ENCODE measurements at places on chromosomes 2 and 18. TPM values are rescaled to one million over a fixed set of nuclear protein-coding genes. Genes with fewer than 3 reads are reported as not detected.

GRCh38 chr2:239355139-239355538, 45.7 kb downstream of the HDAC4 start:
- H3K36me3 ChIP-seq: no peaks in the 10 kb centered on the region
- no peaks in the 10 kb centered on the region for H3K27me3 ChIP-seq
- H3K4me1 ChIP-seq: no peaks in the 10 kb centered on the region
- DNase-seq: no peak

- no peak for DNase-seq
- H3K36me3 ChIP-seq: no peaks in the 10 kb centered on the region
- H3K4me1 ChIP-seq: peaks cover 2% of the 10 kb centered on the region
- H3K27ac ChIP-seq: no peak overlapping the region
- no peak overlapping the region for H3K4me3 ChIP-seq
Measured at GRCh38 chr18:80231151-80231550, 16.2 kb downstream of the PARD6G start.

GRCh38 chr2:121830809-121831208, 75.4 kb downstream of the TSN start:
- H3K27me3 ChIP-seq: no peaks in the 10 kb centered on the region
- no peaks in the 10 kb centered on the region for H3K36me3 ChIP-seq
- no peak for DNase-seq
- no peak overlapping the region for H3K27ac ChIP-seq

GRCh38 chr2:85890522-85891176, 1.9 kb upstream of the ST3GAL5 start:
- DNase-seq: no peak
- H3K4me3 ChIP-seq: no peak overlapping the region
- no peaks in the 10 kb centered on the region for H3K36me3 ChIP-seq
- peaks cover 20% of the 10 kb centered on the region for H3K4me1 ChIP-seq
- no peak overlapping the region for H3K27ac ChIP-seq

DNA sequence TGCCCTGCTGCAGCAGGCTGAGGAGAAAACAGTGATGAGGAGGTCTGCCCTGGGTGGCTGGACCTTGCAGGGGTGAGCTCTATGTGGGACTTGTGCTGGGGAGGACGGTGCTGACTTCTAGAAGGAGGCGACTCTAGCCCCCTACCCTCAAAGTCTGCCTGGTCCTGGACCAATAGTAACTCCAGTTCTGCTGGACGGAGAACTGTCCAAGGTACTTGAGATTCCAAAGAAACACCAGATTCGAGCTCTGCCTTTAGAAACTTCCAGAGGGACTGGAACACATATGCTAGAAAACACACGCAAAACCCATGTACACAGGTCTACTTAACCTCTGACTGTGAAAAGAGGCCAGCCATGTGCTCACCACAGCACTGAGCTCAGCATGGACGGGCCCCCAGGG, 260.6 kb downstream of the TWIST2 start:
- peaks cover 9% of the 10 kb centered on the region for H3K36me3 ChIP-seq
- no peaks in the 10 kb centered on the region for H3K27me3 ChIP-seq
- DNase-seq: no peak
- H3K27ac ChIP-seq: no peak overlapping the region
- peaks cover under 1% of the 10 kb centered on the region for H3K4me1 ChIP-seq
- H3K4me3 ChIP-seq: no peak overlapping the region

- no peaks in the 10 kb centered on the region for H3K4me1 ChIP-seq
- no peak overlapping the region for H3K27ac ChIP-seq
- H3K36me3 ChIP-seq: no peaks in the 10 kb centered on the region
- no peaks in the 10 kb centered on the region for H3K27me3 ChIP-seq
- no peak for DNase-seq
- no peak overlapping the region for H3K4me3 ChIP-seq
Measured at GRCh38 chr2:210557721-210558120, 1.3 kb downstream of the CPS1 start.

DNA sequence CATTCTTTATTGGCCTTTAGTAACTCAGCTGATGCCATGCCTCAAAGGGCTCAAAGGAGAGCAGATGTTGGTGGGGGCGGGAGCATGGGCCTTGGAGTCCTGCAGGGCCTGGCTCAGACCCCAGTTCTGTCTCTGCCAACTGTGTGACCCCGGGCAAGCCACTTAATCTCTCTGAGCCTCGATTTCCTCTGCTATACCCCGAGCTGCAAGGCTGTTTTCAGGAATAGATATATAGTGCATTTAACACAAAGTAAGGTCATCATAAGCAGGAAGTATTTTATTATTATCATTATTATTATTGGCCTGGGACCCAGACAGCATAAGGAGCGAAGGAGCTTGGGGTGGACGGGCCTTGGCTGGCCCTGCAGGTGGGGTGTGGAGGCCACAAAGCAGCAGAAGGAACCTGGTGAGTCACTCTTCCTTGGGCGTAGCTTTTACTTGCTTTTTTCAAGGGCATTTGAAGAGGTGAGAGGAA, 162.7 kb downstream of the INHBB start:
- H3K4me1 ChIP-seq: peaks cover 3% of the 10 kb centered on the region
- no peaks in the 10 kb centered on the region for H3K36me3 ChIP-seq
- DNase-seq: peak; percentile 76
- H3K27ac ChIP-seq: no peak overlapping the region
- no peak overlapping the region for H3K4me3 ChIP-seq
- H3K27me3 ChIP-seq: no peaks in the 10 kb centered on the region

Gene EVA1A
- total RNA-seq: 28.1 TPM

DNA sequence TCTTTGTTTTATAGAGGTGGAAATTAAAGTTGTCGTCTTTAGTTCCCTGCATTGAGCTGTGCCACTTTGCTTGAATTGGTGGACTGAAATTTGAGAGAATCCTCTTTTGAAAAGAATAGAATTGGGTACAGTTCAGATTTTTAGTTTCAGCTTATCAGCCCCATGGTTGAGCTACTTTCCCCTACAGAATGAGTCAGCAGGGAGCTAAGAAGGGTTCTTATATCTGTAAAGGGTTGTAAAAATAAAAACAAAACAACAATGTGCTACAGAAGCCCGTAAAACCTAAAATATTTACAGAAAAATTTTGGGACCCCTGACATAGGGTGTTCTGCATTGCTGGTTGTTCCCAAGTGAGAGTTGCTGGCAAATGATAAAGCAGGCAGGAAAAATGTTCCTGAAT, 12.6 kb downstream of the SLC20A1 start:
- H3K27ac ChIP-seq: no peak overlapping the region
- H3K36me3 ChIP-seq: peaks cover 42% of the 10 kb centered on the region
- no peaks in the 10 kb centered on the region for H3K27me3 ChIP-seq
- DNase-seq: no peak
- H3K4me1 ChIP-seq: no peaks in the 10 kb centered on the region

DNA sequence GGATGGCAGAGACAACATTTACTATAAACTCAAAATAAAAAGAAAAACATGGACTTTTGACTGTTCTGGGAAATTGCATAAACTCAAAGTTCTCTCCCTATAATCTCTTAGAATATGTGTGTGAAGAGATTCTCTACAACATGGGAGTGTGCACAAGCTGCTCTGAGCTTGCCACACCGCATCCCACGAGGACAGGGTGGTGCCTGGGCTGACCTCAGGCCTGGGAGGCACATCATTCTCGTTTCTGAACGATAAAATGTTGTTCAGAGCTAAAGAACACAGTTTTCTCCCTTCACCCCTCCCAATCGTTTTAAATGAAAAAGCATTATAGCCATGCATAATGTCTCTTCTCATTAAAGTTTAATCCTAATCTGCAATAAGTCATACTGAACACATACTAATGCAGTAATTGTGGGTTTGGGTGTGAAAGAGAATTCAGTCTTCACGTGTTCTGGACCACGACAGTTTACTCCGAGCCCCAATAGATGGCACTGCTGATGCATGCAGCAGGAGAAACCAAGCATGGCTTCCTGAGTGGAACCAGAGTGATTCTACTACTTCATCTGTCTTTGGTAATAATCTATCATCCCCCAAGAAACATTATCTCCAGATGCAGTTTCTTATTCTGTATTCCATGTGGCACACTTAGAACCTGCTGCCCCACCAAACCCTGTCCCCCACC, 46.9 kb upstream of the LAMA1 start:
- no peaks in the 10 kb centered on the region for H3K36me3 ChIP-seq
- H3K4me3 ChIP-seq: no peak overlapping the region
- no peaks in the 10 kb centered on the region for H3K4me1 ChIP-seq
- DNase-seq: peak; percentile 26

GRCh38 chr2:231348704-231349373, 46.7 kb upstream of the B3GNT7 start:
- no peak overlapping the region for H3K4me3 ChIP-seq
- H3K36me3 ChIP-seq: no peaks in the 10 kb centered on the region
- no peaks in the 10 kb centered on the region for H3K4me1 ChIP-seq
- H3K27me3 ChIP-seq: no peaks in the 10 kb centered on the region
- no peak for DNase-seq

Gene IMPA2
- 157 TPM for total RNA-seq

Gene MAPK4
- total RNA-seq: 9.0 TPM

Gene ERBB4
- 152 TPM for total RNA-seq

DNA sequence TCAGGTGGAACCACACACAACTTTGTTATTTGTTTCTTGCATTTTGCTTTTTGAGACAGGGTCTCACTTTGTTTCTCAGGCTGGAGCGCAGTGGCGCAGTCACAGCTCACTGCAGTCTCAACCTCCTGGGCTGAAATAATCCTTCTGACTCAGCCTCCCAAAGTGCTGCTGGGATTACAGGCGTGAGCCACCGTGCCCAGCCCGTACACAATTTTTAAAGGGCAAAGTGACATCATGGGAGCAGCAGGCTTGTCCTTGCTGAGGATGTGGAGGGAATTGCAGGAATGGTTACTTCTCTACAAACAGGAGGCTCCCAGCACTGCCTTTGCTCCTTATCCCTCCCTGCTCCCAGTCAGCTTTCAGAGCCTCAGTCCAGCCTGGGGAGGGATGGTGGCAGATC, 355.9 kb upstream of the KLHL29 start:
- no peak for DNase-seq
- no peaks in the 10 kb centered on the region for H3K4me1 ChIP-seq
- no peaks in the 10 kb centered on the region for H3K36me3 ChIP-seq

Gene SERPINB12
- total RNA-seq: not detected

Gene ALPP
- not detected for total RNA-seq

DNA sequence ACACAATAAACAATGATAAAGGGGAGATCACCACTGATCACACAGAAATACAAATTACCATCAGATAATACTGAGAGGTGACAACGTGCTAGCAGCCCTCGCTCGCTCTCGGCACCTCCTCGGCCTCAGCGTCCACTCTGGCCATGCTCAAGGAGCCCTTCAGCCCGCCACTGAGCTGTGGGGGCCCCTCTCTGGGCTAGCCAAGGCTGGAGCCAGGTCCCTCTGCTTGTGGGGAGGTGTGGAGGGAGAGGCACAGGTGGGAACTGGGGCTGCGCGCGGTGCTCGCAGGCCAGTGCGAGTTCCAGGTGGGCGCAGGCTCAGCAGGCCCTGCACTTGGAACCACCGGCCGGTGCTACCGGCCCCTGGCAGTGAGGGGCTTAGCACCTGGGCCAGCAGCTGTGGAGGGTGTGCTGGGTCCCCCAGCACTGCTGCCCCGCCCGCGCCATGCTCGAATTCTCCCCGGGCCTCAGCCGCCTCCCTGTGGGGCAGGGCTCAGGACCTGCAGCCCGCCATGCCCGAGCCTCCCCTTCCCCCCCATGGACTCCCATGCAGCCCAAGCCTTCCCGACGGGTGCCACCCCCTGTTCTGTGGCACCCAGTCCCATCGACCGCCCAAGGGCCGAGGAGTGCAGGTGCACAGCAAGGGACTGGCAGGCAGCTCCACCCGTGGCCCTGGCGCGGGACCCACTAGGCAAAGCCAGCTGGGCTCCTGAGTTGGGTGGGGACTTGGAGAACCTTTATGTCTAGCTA, 340.0 kb upstream of the GULP1 start:
- no peaks in the 10 kb centered on the region for H3K27me3 ChIP-seq
- H3K27ac ChIP-seq: no peak overlapping the region
- no peaks in the 10 kb centered on the region for H3K36me3 ChIP-seq

- H3K27ac ChIP-seq: no peak overlapping the region
- DNase-seq: no peak
- no peak overlapping the region for H3K4me3 ChIP-seq
- no peaks in the 10 kb centered on the region for H3K4me1 ChIP-seq
- H3K27me3 ChIP-seq: no peaks in the 10 kb centered on the region
Measured at GRCh38 chr18:70160073-70160678, 45.3 kb downstream of the RTTN start.

Gene HK2
- total RNA-seq: 8.6 TPM

Gene DOK1
- total RNA-seq: 16.7 TPM

GRCh38 chr2:189580658-189581353, at the start of gene SLC40A1:
Gene SLC40A1 (minus strand): TSS chr2:189580786. CDS start chr2:189580460, 326 bp downstream.
- DNase-seq: peak; percentile 97
- no peaks in the 10 kb centered on the region for H3K4me1 ChIP-seq
- peak within 1 kb of the TSS; percentile 83 for H3K4me3 ChIP-seq

Gene RTKN
- total RNA-seq: 76.4 TPM

DNA sequence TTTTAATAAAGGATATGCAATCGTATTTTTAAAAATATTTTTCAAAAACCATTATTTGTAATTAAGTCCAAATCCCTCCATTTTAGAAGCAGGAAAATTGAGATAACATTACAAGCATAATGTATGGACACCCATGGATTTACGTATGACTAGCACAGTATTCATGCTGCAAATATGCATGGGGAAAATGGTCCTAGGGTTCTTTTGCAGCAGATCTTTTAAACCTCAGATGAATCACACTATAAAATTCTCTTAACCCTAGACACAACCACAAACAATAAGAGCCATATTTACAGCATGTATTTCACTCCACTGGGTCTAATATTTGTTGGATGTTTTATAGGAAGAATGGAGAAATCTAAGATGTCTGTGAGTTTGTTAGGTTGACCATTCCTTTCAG, 453.4 kb downstream of the TGIF1 start:
- H3K36me3 ChIP-seq: no peaks in the 10 kb centered on the region
- H3K4me1 ChIP-seq: no peaks in the 10 kb centered on the region
- no peak for DNase-seq
- no peaks in the 10 kb centered on the region for H3K27me3 ChIP-seq

DNA sequence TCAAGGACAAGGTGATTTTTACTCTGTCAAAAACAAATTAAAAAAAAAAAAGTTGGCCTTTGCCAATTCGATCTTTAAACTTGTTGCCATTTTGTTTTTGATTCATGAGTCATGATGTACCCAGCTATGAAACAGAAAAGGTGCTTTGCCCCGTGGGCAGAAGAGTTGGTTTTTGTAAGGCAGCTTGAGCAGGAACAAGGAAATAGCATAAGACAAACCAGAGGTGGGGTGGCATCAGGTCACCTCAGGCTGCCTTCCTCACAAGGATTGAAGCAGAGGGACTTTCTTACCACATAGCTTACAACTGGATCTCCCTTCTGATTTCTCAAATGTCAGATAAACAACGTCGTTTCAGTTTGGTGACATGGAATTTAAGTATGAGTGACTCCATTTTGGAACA, 123.8 kb downstream of the ARL4C start:
- no peaks in the 10 kb centered on the region for H3K27me3 ChIP-seq
- no peaks in the 10 kb centered on the region for H3K4me1 ChIP-seq
- no peaks in the 10 kb centered on the region for H3K36me3 ChIP-seq
- H3K27ac ChIP-seq: no peak overlapping the region

GRCh38 chr18:76209597-76209996, 285.4 kb downstream of the ZNF516 start:
- H3K27ac ChIP-seq: no peak overlapping the region
- H3K27me3 ChIP-seq: no peaks in the 10 kb centered on the region
- DNase-seq: no peak
- H3K4me1 ChIP-seq: peaks cover 2% of the 10 kb centered on the region
- no peaks in the 10 kb centered on the region for H3K36me3 ChIP-seq

- no peak for DNase-seq
- H3K27me3 ChIP-seq: no peaks in the 10 kb centered on the region
- H3K4me1 ChIP-seq: no peaks in the 10 kb centered on the region
- H3K27ac ChIP-seq: no peak overlapping the region
- no peak overlapping the region for H3K4me3 ChIP-seq
Measured at GRCh38 chr2:83674050-83674449, 785.0 kb downstream of the SUCLG1 start.

Data from kidney (tissue), 22 donors.